ENCODE measurements at places on chromosomes 1 and 21. TPM values are rescaled to one million over a fixed set of nuclear protein-coding genes. Genes with fewer than 3 reads are reported as not detected.

VANGL1 gene
- total RNA-seq: 4.4 TPM

GRCh38 chr1:172630868-172631267 is 28.0 kb upstream of the FASLG start:
- H3K4me3 ChIP-seq: no peak overlapping the region
- H3K27me3 ChIP-seq: no peaks in the 10 kb centered on the region
- no peaks in the 10 kb centered on the region for H3K4me1 ChIP-seq
- H3K36me3 ChIP-seq: no peaks in the 10 kb centered on the region
- H3K27ac ChIP-seq: no peak overlapping the region

- no peaks in the 10 kb centered on the region for H3K4me1 ChIP-seq
- DNase-seq: no peak
- H3K27ac ChIP-seq: no peak overlapping the region
- no peaks in the 10 kb centered on the region for H3K36me3 ChIP-seq
- H3K27me3 ChIP-seq: no peaks in the 10 kb centered on the region
- H3K4me3 ChIP-seq: no peak overlapping the region
These were observed 998.7 kb downstream of the NCAM2 start for GRCh38 chr21:21996891-21997290.

- no peak for DNase-seq
- H3K4me1 ChIP-seq: no peaks in the 10 kb centered on the region
- H3K4me3 ChIP-seq: no peak overlapping the region
- H3K36me3 ChIP-seq: no peaks in the 10 kb centered on the region
- H3K27ac ChIP-seq: no peak overlapping the region
- H3K27me3 ChIP-seq: no peaks in the 10 kb centered on the region
These were observed 26.9 kb upstream of the H6PD start for GRCh38 chr1:9207715-9208114.

- H3K4me3 ChIP-seq: no peak overlapping the region
- H3K27ac ChIP-seq: no peak overlapping the region
- no peaks in the 10 kb centered on the region for H3K36me3 ChIP-seq
- no peaks in the 10 kb centered on the region for H3K27me3 ChIP-seq
- H3K4me1 ChIP-seq: no peaks in the 10 kb centered on the region
These were observed 17.2 kb upstream of the LAPTM5 start for GRCh38 chr1:30774550-30775432.

- H3K36me3 ChIP-seq: no peaks in the 10 kb centered on the region
- no peaks in the 10 kb centered on the region for H3K4me1 ChIP-seq
- DNase-seq: no peak
- H3K4me3 ChIP-seq: no peak overlapping the region
- H3K27ac ChIP-seq: no peak overlapping the region
These were observed 64.9 kb upstream of the SYT6 start for GRCh38 chr1:114218361-114219171.

Measured in right lobe of liver (tissue), 6 donors.